HT-29 (cell line): ENCODE measurements at places on chromosomes 5 and 9. TPM values are rescaled to one million over a fixed set of nuclear protein-coding genes. Genes with fewer than 3 reads are reported as not detected.

Gene PRSS3
- total RNA-seq = 106 and 123 TPM in 2 replicates

Gene FSTL4
- total RNA-seq = 0.33 TPM in 1 of 2 replicates, not detected in the other

- DNase-seq = no peak
These were observed 27.9 kb downstream of the DOCK8 start for GRCh38 chr9:242461-243080.

Gene FAM81B
- not detected in 2 replicates for total RNA-seq

DNA sequence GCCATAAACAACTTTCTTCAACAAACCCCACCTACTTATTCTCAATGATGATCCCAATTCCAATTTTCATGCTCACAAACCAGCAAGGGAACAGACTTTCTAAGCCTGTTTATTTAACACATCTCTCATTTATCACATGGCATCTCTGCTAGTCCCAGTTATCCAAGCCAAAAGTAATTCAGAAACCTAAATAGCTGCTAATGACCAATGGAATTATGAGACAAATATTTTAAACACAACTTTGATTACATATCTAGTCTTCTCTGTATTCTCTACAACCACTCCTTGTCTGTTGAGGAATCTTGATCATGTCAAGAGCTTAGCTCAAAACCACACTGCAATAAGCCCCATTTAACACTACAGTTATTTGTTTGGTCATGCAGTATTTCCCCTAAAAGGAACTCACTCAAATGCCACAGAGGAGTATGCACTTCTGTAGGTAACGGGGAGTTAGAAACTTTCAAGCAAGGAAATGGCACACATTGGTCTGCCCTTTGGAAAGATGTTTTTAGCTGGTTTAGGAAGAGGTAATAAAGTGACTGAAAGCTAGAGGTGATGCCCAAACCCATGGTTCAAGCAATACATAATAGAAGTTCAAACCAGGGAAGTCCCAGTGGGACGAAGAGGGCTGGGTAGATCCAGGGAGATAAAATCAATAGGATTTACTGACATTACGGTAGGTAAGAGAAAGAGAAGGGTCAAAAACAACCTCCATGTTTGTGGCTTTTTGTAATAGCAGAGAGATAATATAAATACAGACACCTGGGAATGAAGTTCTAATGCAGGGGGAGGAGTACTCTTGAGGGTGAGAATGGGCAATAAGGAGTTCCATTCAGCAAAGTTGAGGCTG, 42.1 kb upstream of the HTR4 start:
- no peak for DNase-seq

DNA sequence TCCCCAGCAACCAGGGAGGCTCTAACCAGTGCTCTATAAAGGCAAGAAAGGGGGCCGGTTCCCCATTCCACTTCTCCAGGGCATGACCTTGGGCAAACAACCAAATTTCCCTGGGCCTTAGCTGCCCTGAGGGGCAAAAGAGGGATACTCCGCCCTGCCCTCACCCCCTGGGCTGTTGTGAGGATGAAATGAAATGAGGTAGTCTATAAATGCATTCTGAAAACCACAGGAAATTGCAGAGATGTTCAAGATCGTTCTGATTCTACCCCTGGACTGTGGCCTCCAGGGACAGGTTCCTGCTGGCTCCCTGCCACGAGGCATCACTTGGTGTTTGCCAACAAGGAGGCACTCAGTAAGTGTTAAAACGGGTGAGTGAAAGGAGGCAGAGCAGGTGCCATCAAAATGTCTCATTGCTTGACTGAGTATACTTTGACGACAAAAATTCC, 5.7 kb downstream of the RAPGEF1 start:
- peak; percentile 74 for DNase-seq

DNA sequence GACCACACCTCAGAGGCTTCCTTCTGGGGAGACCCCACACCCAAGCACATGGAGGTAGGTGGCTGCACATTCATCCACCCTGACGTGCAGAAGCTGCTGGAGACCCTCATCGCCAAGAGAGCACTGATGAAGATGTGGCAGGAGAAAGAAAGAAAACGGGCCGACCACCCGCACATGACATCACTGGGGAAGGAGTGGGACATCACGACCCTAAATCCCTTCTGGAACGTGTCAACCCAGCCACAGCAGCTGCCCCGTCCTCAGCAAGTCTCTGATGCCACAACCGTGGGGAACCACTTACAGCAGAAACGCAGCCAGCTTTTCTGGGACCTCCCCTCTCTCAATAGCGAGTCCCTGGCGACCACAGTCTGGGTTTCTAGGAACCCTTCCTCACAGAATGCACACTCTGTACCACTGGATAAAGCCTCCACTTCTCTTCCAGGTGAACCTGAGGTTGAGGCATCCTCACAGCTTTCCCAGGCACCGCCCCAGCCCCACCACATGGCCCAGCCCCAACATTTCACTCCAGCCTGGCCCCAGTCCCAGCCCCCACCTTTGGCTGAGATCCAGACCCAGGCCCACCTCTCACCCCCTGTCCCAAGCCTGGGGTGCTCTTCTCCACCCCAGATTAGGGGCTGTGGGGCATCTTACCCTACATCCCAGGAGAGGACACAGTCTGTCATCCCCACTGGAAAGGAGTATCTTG, 3.0 kb downstream of the SPATA31E1 start:
- DNase-seq = no peak

DNA sequence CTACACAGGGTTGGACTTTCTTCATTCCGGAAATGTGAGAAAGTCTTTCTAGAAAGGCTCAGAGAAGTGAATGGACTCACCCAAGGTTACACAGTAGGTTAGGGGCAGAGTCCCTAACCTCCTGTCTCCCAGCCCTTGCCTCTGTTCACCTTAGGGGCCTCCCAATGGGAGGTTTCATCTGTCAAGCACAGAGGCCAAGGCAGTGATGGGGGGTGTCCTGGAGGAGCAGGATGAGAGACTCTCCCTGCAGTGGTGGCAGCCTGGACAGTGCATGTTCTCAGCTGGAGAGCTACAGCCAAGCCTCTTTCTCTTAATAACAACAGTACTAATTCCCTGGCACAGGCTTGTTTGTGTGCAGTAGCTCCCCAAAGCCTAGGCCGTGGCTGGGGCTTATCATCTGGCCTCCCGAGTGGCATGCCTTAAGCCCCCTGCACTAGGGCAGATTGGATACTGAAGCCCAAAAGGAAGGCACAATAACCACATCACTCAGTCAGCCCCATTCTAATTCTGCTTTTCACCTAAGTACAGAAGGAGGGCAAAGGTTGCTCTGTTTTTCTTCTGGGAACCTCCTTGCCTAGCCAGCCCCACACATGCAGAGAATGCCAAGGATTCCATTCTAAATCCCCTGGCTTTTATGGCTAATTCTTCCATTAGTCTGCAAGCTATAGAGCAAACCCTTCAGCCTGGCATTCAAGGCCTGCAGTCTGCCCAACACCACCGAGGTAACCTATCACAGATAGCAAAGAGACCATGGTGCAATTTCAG, 50.2 kb upstream of the XPA start:
- no peak for DNase-seq
